ENCODE measurements at places on chromosomes 11 and 22.

DNA sequence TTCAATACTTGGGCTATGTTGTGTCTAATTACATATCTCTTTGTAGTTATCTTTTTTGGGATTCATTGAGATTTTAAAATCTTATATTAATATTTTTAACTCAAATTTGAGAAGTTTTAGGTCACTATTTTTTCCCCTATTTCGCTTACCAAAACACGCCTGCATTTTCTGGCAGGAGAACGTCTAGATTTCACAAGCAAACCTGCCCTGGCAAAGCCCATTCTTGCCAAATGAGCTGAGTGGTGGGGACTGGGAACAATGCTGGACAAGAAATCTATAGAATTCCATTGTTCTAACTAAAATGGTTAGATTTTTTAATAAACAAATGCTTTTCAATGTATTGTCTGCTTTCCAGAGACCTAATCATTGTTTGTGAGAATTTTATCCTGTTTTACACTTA lies 1283.7 kb upstream of the RAG2 start:
- ATAC-seq: no peak

- ATAC-seq: peak; percentile 29
These were observed 6.3 kb downstream of the ARHGEF17 start for GRCh38 chr11:73314117-73314961.

DNA sequence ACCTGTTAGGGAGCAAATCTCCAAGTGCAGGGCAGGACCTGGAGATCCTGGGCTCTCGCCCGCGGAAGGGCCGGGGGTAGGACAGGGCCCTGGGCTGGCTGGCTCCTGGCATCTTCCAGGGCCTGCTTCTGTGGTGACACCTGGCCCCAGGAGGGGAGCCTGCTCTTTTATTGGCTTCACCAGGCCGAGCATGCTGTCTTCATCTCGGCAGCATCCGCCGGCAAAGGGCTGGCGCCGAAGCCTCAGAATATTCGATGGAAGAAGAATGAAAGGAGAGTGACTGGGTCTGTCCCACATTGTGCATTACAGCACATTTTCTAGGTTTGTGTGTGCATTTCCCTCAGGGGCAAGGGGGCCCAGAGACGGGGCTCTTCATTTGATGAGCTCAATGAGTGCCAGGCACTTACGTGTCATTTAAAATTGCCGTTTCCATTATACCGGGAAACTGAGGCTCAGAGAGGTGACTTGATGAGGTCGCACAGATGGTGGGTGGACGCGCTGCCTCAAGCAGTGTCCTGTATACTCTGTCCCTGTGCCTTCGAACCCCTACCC lies 70.0 kb downstream of the RBX1 start:
- no peak for ATAC-seq

DNA sequence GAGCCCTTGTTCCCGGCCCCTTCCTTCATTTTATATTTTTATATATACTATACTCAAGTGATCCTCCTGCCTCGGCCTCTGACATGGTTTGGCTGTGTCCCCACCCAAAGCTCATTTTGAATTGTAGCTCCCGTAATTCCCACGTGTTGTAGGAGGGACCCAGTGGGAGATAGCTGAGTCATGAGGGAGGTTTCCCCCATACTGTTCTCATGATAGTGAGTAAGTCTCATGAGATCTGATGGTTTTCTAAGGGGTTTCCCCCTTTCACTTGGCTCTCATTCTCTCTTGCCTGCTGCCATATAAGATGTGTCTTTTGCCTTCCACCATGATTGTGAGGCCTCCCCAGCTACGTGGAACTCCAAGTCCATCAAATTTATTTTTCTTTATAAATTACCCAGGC lies 7.2 kb upstream of the ZNF280A start:
- no peak for ATAC-seq

- no peak for ATAC-seq
These were observed 591.2 kb downstream of the OPCML start for GRCh38 chr11:132941024-132941646.

GRCh38 chr11:33434294-33434693 lies 177.1 kb downstream of the HIPK3 start:
- no peak for ATAC-seq

DNA sequence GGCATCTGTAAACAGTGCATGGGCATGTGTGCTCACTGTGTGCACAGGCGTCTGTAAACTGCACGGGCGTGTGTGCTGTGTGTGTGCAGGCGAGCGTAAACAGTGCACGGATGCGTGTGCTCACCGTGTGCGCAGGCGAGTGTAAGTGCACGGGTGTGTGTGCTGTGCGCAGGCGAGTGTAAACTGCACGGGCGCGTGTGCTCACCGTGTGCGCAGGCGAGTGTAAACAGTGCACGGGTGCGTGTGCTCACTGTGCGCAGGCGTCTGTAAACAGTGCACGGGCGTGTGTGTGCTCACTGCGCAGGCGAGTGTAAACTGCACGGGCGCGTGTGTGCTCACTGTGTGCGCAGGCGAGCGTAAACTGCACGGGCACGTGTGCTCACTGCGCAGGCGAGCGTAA lies 22.4 kb downstream of the RNH1 start:
- no peak for ATAC-seq

Measured in gastroesophageal sphincter (tissue), 4 donors.